ENCODE measurements at places on chromosomes 1 and 21.

GRCh38 chr1:31700468-31701090 is 3.2 kb downstream of the COL16A1 start:
- no peak for DNase-seq

- DNase-seq: no peak
These were observed 63.1 kb downstream of the LAMC2 start for GRCh38 chr1:183248989-183249691.

DNA sequence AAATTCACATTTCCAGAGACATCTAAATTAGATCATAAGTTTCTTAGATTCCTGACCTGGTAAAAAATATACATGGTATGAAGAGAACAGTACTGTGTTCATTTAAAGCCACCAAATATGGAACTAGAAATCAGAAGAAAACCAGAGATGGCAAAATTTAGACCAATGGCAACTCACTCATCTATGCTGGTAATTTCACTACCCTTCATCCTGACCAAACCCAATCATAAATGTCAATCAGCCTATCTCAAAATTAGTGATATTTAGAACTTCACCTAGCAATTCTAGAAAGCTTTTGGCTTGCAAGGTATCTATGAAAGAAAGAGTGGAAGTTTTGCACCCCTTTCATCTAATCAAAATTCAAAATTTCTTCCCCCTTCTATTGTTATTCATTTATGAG is 107.7 kb downstream of the NIBAN1 start:
- DNase-seq: no peak

DNA sequence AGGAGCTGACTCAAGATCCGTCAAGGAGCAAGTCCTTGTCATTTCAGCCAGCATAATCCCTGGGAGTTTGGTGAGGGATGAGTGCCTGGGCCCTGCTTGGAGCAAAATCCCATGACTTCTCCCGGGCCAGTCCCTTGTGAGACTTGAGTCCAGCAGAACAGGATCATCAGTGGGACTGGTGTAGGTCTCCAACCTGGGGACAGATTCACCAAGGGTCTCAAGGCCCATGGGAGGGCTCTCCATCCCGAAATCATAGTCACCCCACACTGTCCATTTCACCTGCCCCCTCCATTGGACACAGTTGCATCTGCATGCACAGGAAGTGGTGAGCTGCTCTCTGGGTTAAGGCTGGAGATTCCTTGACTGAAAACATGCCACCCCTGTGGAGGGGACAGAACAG is 178.2 kb downstream of the FOXD2 start:
- DNase-seq: no peak

GRCh38 chr1:236059011-236059410 is 5.9 kb downstream of the NID1 start:
- no peak for DNase-seq

Measured in AG04449 (cell line).